ENCODE measurements at places on chromosomes 7 and 10.

DNA sequence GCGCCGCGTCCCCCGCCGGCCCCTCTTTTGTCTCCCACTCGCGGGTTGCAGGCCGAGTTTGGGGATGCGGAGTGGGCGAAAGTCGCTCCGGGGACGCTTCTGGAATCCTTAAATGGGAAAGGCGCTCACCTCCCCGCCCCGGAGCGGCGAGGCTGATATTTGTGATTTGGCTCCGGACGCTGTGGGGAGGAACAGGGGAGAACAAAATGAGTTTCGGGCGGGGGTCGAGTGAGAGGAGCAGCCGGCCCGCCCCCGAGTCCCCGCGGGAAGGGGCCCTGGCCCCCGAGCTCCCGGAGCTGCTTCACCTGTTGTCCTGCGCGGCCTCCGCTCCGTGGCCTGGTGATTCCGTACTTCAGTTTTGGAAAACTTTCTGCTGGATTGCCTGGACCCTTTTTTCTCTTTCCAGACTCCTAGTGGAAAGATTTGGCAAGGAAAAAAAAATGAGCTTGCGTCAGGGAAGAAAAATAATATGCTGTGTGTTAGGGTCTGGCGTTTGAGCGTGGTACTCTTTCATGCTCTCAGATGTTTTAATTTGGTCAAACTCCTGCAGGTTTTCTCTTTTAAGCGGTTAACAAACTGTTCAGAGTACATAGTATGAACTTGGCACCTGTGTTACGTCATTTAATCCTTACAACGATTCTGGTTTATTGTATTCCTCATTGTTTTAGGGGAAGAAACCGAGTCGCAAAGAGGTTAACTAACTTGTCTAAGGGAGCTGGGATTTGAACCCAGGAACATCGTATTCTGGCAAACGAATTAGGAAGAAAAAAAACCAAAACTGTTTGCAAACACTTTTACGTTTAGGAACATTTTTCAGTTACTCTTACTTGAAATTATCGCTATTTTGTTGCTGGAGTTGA, 924 bp downstream of the BMPR1A start:
- H3K36me3 ChIP-seq = no peaks in the 10 kb centered on the region
- no peaks in the 10 kb centered on the region for H3K27me3 ChIP-seq
- peaks cover 11% of the 10 kb centered on the region for H3K4me1 ChIP-seq
- peak overlapping the region; percentile 45 for H3K4me3 ChIP-seq

GRCh38 chr7:141045842-141046620, 27.8 kb upstream of the TMEM178B start:
- H3K4me3 ChIP-seq = no peak overlapping the region
- no peaks in the 10 kb centered on the region for H3K27me3 ChIP-seq

DNA sequence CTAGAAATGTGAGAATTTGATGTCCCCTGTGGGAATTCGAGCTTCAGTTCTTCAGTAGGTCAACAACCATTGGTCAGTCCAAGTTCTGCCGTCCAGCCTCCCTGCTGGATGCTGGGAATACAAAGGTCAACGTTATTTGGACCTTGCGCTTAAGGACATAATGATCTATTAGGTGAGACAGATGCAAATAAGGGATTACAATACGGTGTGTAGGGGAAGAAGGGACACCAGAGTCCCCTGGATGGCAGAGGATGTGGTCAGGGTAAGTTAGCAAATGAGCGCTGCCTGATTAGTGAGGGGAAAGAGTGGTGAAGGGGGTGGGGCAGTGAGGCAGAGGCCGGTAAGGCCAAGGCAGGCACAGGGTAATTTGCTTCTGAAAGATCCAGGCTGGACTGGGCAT, 16.2 kb downstream of the CCNY start:
- DNase-seq = no peak
- no peaks in the 10 kb centered on the region for H3K36me3 ChIP-seq
- no peak overlapping the region for H3K4me3 ChIP-seq
- H3K27ac ChIP-seq = no peak overlapping the region
- peaks cover 26% of the 10 kb centered on the region for H3K4me1 ChIP-seq

DNA sequence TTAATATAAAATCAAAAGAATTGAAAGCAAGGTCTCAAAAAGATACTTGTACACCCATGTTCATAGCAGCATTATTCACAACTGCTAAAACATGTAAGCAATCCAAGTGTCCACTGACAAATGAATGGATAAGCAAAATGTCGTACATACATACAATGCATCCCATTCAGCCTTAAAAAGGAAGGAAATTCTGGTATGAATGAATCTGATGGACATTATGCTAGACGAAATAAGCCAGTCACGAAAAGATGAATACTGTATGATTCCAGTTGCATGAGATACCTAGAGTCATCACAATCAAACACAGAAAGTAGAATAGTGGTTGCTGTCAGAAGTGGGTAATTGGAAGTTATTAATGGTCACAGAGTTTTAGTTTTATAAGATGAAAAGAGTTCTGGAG, 9.5 kb upstream of the TAC1 start:
- H3K4me3 ChIP-seq = no peak overlapping the region
- H3K27ac ChIP-seq = no peak overlapping the region
- no peaks in the 10 kb centered on the region for H3K4me1 ChIP-seq
- no peaks in the 10 kb centered on the region for H3K27me3 ChIP-seq
- H3K36me3 ChIP-seq = no peaks in the 10 kb centered on the region

- H3K36me3 ChIP-seq = no peaks in the 10 kb centered on the region
- no peak overlapping the region for H3K4me3 ChIP-seq
- no peaks in the 10 kb centered on the region for H3K4me1 ChIP-seq
- no peak for DNase-seq
- no peaks in the 10 kb centered on the region for H3K27me3 ChIP-seq
Measured at GRCh38 chr7:95817866-95818640, 45.7 kb downstream of the DYNC1I1 start.
